ENCODE measurements at places on chromosomes 1 and 21.

- no peak for DNase-seq
Observed at GRCh38 chr1:47175227-47175934, 14.5 kb downstream of the PDZK1IP1 start.

GRCh38 chr1:206556047-206556749 is 48.9 kb downstream of the RASSF5 start:
- no peak for DNase-seq

GRCh38 chr1:17270891-17271765 is 22.2 kb downstream of the PADI3 start:
- DNase-seq = no peak

GRCh38 chr21:16535102-16535422 is 805.3 kb downstream of the USP25 start:
- DNase-seq = no peak

GRCh38 chr1:56256153-56257000 is 323.0 kb downstream of the PLPP3 start:
- no peak for DNase-seq

DNA sequence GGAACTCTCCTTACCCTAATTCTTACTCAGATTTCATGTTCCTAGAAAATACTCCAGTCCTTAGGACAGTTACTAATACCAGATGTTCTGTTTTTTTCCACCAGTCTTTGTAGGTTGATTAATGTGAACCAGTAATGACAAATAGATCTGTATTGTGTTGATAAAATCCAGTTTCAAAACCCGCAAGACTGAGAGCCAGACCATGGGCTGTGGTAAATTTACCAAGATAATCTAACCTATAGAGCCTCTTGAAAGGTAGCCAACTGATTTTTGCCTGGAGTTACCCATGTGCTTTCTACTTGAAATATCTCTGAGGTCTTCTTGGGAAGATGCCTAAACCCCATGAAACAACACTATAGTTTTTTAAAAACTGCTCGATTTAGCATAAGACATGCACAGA is 46.5 kb upstream of the CDC7 start:
- no peak for DNase-seq

GRCh38 chr1:55947446-55947845 is 631.9 kb downstream of the PLPP3 start:
- DNase-seq = no peak

DNA sequence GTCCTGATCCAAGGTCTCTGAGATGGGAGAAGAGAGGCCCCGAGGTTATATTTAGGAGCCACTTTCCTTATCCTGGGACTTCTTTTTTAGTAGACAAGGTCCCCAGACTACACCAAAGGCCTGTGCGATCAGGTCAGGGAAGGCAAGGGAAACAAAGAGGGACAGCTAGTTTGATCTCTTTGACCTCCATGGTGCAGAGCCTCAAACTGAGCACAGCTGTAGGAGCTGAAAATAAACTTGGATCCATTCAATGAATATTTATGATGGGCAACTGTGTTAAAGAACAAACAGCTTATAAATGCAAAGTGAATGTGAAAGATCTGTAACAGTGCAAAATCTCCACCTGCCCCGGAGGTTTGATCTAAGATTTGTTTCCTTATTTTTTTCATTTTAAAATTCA is 256.6 kb downstream of the DYRK1A start:
- DNase-seq = no peak

GRCh38 chr1:24381256-24381655 is 32.3 kb downstream of the STPG1 start:
- DNase-seq = no peak

DNA sequence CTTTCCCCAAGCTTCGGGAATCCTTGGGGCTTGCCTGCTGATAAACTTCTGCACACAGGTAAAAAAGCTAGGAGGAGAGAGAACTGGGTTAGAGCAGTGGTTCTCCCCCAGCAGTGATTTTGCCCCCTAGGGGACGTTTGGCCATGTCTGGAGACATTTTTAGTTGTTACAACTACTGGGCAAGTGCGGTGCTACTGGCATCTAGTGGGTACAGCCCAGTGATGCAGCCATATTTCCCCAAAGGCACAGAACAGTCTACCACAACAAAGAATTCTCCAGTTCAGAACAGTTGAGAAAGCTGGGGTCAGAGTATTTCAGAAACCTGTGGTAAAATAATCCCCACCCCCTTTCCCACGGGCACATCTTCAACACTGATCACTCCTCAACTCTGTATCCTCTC is 41.3 kb downstream of the LRRC71 start:
- no peak for DNase-seq

DNA sequence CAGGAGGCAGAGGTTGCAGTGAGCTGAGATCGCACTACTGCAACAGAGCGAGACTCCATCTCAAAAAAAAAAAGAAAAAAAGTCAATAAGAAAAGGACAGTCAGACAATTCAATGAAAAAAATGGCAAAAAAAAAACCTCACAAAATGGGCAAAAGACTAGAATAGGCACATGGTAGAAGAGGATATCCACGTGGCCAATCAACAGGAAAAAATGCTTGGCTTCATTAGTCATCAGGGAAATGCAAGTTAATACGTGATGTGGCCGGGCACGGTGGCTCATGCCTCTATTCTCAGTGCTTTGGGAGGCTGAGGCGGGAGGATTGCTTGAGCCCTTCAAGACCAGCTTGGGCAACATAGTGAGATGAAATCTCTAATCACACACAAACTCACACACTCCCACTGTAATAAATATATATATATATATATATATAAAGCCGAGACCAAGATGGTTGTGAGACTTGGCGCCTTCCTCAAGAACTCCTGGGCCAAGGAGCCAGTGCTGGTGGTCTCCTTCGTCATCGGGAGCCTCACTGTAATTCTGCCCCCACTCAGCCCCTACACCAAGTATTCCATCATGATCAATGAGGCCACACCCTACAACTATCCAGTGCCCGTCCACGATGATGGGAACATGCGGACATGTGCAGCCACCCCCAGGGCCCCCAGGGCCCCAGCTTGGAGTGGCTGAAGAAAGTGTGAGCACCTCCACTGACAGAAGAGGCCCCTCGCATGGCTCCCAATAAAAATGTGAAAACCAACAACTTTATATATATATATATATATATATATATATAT is 22.9 kb upstream of the LEFTY2 start:
- no peak for DNase-seq

DNA sequence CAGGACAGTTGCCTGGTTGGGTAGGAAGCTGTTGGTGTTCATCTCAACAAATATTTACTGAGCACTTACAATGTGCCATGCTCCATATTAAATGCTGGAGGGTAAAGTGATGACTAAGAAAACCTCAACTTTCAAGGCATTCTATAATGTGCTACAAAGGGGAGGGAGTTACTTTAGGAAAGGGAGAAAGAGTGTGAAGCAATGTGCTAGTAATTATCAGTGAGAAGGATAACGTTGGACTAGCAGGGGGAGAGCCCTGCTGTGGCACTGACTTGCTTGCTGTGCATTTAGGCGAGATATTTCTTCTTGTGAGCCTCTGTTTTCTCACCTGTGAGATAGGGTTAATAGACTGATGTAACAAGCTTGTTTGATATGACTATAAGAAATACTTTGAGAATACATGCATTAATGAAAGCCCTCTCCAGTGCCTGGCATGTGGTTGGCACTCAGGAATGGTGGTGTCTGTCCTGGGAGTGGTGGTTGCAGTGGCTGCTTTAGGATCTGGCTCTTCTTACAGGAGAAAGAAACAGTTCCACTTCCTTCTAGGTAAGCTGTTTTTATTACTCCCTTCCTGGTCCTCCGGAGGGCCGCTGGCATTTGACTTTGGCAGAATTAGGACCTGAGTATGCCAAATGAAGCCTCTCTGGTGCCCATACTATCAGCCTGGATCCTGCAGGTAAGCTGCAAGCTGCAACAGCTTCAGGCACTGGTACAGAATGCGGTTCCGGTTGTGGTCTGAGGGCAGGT is 111.1 kb upstream of the COA6 start:
- no peak for DNase-seq
